Iris pigment epithelial cell (primary cell): ENCODE measurements at places on chromosomes 2 and 18.

DNA sequence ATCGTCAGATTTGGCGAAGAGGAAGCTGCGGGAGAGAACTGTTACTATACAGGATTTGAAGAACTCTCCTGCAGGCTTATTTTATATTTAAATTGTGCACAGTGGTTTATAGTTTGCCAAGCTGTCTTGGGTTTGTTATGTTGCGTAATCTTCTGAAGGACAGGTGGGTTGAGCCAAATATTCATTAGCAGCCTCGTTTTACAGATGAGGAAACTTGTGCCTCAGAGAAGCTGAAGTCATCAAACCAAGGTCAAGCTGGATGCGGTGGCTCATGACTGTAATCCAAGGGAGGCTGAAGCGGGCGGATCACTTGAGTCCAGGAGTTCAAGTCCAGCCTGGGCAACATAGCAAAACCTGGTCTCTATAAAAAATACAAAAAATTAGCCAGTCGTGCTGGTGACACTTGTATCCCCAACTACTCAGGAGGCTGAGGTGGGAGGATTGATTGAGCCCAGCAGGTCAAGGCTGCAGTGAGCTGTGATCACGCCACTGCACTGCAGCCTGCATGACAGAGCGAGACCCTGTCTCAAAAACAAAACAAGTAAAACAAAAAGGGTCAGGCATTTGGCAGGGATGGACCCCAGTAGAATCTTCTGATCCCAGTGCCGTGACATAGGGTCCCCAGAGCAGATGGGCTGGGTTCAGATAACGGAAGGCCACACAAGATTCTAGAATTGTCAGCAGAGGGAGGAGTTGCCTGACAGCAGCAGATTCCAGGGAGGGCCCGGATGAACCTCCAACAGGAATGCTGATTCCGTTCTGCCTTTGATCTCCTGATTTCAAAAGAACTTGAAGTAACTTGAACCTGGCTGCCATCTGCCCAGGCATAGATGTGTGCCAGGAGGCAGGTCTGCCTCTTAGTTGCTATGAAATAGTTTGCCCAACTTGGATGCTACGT lies 50.6 kb downstream of the SH3BP4 start:
- peak; percentile 89 for DNase-seq

- peak; percentile 87 for DNase-seq
Observed at GRCh38 chr18:8982416-8983183, 119.9 kb upstream of the NDUFV2 start.

- DNase-seq: no peak
Observed at GRCh38 chr18:65792456-65793074, 41.8 kb downstream of the CDH7 start.

- peak; percentile 17 for DNase-seq
Observed at GRCh38 chr2:151777935-151778334, 43.7 kb upstream of the NEB start.

- no peak for DNase-seq
Observed at GRCh38 chr18:61955644-61956043, 62.8 kb upstream of the RNF152 start.

- no peak for DNase-seq
Observed at GRCh38 chr2:100004959-100005387, 137.4 kb downstream of the AFF3 start.
